ENCODE measurements at places on chromosomes 5 and 9. TPM values are rescaled to one million over a fixed set of nuclear protein-coding genes. Genes with fewer than 3 reads are reported as not detected.
A peak's percentile ranks its signal among the peaks of the same experiment; 100 is the strongest.

DNA sequence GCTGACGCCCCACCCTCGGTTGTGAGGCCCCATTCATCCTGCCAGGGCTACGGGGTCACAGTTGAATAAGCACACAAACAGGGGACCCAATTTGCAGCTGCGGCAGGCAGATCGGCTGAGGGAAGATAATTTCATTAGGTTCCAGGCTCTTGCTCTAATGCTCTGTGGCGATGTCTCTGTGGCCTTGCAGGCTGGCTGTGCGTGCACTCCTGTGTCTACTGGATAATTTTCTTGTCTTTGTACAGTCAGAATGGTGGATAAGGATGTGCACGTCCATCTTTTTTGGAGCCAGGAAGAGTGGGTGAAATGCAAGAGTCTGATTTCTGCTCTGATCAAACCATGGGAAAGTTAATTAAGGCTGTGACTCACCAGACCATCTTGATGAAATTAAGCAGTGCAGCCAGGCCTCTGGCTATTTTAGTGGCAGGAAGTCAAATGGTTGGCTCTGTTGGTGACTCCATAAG lies 39.2 kb downstream of the NSG2 start:
- H3K4me3 ChIP-seq, result no peak overlapping the region
- no peak overlapping the region for H3K27ac ChIP-seq
- H3K27me3 ChIP-seq, result no peaks in the 10 kb centered on the region

DNA sequence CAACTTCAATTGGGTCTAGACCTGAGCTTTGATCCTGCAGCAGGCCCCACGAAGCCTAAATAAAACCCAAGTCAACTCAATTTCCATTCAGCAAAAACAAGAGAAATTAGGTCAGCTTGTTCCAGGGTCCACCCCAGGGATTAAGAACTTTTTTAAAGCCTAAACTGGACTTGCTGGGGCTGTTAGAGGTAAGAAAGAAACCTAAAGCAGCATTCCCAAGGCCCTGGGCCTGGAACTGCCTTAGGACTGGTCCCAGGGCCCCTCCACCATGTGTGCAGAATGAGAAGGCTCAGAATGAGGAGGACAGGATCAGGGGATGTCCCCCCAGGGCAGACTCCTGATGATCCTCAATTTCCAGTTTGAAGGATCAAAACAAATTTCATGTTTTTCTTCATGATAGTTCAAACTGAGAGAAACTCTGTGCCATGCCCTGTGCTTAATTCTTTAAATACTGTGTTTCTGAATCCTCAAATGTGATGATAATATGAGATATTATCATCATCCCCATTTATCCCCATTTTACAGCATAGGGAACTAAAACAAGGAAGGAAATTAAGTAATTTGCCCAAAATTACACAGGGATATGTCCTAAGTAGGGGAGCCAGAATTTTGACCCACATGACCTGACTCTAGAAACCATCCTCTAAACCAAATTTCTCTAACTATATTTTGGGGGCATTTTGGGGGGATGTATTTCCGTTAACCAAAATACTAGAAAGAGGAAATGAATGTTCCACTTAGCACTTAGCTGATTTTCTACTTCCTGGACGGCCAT lies 64.5 kb downstream of the DENND1A start:
- DNase-seq, result no peak
- no peak overlapping the region for H3K4me3 ChIP-seq
- no peak overlapping the region for H3K27ac ChIP-seq
- H3K4me1 ChIP-seq, result peaks cover 4% of the 10 kb centered on the region

- no peaks in the 10 kb centered on the region for H3K27me3 ChIP-seq
- H3K4me1 ChIP-seq, result no peaks in the 10 kb centered on the region
- no peaks in the 10 kb centered on the region for H3K36me3 ChIP-seq
- no peak overlapping the region for H3K27ac ChIP-seq
These were observed 342.8 kb upstream of the CCNG1 start for GRCh38 chr5:163094492-163095180.

DNA sequence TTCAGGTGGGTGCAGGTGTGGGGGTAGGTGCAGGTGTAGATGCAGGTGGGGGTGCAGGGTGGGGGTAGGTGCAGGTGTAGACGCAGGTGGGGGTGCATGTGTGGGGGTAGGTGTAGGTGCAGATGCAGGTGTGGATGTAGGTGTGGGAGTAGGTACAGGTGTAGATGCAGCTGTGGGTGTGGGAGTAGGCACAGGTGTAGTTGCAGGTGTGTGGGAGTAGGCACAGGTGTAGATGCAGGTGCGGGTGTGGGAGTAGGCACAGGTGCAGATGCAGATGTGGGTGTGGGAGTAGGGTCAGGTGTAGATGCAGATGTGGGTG lies 94.6 kb downstream of the PHF2 start:
- no peaks in the 10 kb centered on the region for H3K27me3 ChIP-seq
- no peak overlapping the region for H3K4me3 ChIP-seq
- peak; percentile 27 for DNase-seq
- no peaks in the 10 kb centered on the region for H3K4me1 ChIP-seq
- H3K27ac ChIP-seq, result no peak overlapping the region
- H3K36me3 ChIP-seq, result peaks cover 16% of the 10 kb centered on the region

DNA sequence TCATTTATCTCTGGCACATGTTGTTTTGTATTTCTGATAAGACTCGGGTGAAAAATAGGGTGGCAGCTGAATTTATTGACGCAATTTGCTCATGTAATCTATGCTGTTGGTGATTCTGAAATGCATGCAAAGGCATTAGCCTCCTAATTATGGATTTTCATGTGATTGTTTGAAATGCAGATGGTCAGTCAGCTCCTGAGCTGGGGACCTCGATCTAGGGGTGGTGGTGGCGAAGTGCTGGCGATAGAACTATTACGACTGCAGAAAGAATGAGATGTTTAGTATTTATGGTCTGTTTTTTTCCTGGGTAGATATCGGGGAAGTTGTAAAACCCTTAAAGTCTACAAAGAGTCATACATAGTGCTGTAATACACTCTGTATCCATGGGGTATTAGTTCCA lies 88.6 kb downstream of the SLC28A3 start:
- H3K36me3 ChIP-seq, result no peaks in the 10 kb centered on the region
- no peak overlapping the region for H3K27ac ChIP-seq
- no peaks in the 10 kb centered on the region for H3K27me3 ChIP-seq
- DNase-seq, result no peak
- no peak overlapping the region for H3K4me3 ChIP-seq
- H3K4me1 ChIP-seq, result no peaks in the 10 kb centered on the region

DBN1 gene
- total RNA-seq, result 4.9 TPM

DNA sequence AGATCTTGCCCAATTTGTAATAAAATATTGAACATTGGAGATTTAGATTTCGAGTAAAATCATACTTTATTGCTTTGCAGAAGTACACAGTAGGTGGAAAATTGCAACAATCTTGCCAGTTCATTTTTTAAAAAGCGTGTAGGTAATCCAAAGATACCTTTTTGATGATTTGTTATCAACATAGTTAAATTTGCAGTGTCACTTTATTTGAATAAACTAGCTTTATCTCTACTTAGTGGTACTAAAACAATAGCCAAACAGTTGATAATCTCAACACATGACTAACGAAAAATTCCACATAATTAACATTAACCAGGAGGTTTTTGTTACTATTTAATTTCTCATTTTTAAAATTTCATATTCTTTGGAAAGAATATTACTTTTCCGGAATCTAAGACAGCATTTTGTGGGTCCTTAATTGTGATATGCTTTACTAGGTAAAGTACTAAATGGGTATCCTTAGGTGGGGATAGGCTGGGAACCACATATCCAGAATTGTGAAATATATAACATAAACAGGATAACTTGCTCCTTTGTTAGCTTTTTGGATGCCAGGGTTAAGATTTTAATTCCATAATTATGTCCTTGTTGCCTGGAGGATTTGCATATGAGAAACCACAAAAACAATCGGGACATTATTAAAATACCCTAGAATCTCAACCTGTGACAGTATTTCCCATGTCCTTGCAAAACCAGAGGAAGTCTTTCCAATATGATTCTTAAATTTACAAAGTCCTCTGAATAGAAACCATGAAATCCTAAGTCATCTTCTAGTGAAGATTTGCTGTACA lies 2.4 kb upstream of the CHD1 start:
- H3K4me3 ChIP-seq, result no peak overlapping the region
- peaks cover 15% of the 10 kb centered on the region for H3K4me1 ChIP-seq
- DNase-seq, result no peak
- no peaks in the 10 kb centered on the region for H3K36me3 ChIP-seq

Data from liver (tissue), 10 donors.